Coronary artery (tissue), 2 donors: ENCODE measurements at places on chromosomes 12 and 14.

DNA sequence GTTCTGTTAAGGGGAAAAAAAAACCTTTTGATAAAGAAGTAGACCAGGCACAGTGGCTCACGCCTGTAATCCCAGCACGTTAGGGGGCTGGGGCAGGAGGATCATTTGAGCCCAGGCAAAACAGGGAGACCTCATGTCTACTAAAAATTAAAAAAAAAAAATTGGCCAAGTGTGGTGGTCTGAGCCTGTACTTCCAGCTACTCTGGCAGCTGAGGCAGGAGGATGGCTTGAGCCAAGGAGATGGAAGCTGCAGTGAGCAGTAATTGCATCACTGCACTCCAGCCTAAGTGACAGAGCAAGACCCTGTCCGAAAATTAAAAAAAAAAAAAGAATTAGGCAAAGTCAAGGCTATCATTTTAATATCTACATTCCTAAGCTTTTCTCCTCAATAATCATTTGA is 124.8 kb upstream of the CPM start:
- no peak for DNase-seq

- no peak for DNase-seq
Measured at GRCh38 chr12:49026101-49026500, 7.5 kb upstream of the PRKAG1 start.

DNA sequence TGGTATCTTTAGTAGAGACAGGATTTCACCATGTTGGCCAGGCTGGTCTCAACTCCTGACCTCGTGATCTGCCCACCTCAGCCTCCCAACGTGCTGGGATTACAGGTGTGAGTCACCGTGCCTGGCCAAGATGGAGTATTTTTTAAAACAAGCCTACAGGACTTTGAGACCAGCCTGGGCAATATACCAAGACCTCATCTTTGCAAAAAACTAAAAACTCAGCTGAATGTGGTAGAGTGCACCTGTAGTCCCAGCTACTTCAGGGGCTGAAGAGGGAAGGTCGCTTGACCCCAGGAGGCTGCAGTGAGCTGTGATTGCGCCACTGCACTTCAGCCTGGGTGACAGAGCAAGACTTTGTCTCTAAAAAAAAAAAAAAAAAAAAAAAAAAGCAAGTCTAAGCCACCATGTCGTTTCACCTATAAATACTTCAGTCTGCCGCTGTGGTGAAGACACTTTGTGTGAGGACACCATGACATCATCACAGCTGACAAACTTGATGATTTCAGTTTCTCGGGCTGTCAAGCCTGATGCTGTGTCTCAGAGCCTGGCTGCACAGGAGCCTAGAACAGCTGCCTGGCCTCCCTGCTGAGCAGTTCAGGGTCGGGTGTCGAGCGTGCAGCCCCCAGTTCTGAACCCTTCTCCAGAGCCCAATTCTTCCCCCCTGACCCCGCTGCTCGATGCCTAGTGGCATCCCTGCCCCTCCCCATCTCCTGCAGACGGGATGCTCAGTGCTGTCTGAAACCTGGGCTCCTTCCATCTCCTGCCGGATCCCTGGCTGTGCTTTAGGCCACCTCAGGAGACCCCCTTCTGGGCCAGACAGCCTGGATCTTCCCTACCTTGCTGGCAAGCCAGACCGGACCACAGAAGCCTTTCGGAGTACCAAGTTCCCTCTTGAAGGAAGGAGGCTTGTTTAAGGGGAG is 119.2 kb upstream of the EVL start:
- no peak for DNase-seq

- no peak for DNase-seq
Measured at GRCh38 chr12:105451798-105452197, 121.3 kb downstream of the C12orf75 start.

DNA sequence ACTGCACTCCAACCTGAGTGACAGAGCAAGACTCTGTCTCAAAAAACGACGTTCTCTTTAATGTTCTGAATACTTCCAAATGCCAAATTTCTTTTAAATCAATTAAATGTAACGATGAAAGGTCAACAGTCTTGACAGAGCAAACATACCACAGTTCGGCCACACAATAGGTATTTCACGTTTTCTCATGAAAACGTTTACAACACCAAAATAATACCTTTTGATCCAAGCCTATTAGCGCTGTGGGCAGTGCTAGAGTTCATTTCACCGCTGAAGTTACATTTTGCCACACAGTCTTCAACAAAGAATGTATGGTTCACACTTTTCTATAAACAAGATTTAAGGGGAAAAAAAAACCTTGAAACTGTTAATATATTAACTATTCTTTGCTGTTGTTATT is 122.1 kb downstream of the MED13L start:
- DNase-seq, result no peak

DNA sequence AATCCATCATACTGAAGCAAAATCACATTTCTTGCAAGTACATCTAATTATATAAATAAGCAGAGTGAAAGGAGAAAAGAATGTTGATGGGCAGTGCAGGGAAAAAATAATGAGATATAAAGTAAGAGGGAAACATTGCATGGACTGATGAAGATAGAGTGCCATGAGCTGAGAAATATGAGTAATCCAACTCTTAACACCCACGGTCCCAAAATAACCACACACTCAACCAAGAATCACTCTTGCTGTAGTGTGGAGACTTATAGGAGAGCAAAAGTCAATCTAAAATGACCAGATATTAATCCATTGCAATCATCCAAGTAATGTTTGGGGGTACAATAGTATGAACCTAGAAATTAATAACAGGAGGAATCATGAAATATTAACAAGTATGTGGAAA is 40.2 kb downstream of the MYF5 start:
- no peak for DNase-seq

GRCh38 chr14:62939970-62940369 is 105.3 kb downstream of the KCNH5 start:
- DNase-seq, result no peak

DNA sequence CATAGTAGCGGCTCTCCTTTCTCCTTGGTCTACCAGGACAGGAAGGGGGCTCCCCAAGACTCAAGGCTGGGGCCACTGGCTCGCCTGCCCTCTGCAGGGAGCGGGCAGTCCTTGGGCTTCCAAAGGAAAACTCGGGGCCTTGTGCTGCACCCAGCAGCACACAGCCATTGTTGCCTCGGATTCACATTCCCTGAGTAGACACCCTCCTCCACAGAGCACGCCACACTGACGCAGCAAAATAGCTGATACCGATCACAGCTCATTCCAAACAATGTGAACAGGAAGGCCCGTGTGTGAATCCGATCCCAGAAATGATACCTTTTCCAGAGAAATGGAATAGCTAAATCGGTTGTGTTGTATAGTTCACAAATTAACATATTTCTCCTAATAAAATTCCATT is 65.1 kb upstream of the DYNC1H1 start:
- no peak for DNase-seq
